ENCODE measurements at places on chromosomes 16 and 17.

- DNase-seq = no peak
These were observed 53.1 kb downstream of the CFDP1 start for GRCh38 chr16:75379911-75380847.

DNA sequence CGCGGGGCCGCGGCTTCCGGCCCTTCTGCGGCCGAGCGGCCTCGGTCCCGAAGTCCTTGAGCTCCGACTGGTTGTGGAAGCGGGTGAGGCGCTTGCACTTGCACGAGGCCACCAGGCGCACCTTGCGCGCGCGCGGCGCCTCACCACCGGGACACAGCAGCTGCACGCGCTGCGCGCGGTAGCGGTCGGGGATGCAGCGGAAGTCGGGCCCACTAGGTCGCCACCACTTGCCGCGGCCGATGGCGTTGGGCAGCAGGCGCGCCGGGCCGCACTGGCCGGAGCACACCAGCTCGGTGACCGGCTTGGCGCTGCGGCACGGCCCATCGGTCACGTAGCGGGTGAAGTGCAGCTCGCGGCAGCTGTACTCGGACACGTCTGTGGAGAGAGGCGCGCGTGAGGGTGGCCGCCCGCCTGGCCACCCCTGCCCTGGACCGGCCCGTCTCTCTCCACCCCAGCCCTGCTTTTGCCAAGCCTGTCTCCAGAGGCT, 3.2 kb downstream of the SOST start:
- DNase-seq = no peak

GRCh38 chr17:41010441-41010840, 1.5 kb upstream of the KRTAP3-1 start:
- DNase-seq = no peak

DNA sequence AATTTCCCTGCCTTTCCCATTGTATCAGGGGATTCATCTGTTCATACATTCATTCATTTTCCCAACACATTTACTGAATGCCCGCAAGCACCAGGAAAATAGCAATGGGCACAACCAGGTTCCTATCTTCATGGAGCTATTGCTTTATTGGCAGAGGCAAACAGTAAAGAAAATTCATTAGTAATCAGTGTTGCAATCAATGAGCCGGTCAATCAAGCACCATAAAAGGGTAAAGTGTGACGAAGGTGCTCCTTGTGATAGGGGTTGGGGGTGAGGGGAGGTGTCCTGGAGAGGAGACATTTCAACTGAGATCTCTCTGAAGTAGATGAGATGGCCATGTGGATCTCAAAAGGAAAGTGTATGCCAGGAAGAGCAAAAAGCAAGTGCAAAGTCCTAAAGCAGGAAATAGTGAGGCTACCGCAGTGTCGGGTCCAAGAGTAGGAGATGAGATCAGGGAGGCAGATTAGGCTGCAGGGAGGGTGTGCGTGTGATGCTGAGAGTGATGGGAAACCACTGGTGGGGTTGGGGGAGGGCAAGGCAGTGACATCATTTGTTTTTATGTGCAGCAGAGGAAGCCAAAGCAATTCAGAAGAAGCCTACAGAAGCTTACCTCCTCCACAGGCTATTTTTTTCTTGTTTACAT, 28.4 kb downstream of the CDH13 start:
- peak; percentile 53 for DNase-seq

DNA sequence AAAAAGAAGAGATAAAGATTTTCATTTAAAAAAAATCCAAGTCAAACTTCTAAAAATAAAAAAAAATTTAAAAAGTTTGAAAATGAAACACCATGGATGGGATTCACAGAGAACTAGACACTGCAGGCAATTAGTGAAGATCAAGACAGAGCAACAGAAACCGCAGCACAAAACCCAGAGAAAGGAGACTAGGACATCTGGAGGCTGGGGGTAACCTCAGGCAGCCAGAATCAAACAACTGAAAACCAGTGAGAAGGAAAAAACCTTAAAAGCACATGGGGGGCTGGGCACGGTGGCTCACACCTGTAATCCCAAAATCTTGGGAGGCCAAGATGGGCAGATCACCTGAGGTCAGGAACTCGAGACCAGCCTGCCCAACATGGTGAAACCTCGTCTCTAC, 30.6 kb downstream of the LITAFD start:
- no peak for DNase-seq

- DNase-seq = no peak
These were observed 35.5 kb upstream of the CDC42EP4 start for GRCh38 chr17:73347351-73347750.

GRCh38 chr17:42460371-42460770, 1.7 kb downstream of the ATP6V0A1 start:
- DNase-seq = no peak
